ENCODE measurements at places on chromosomes 6 and 20.

DNA sequence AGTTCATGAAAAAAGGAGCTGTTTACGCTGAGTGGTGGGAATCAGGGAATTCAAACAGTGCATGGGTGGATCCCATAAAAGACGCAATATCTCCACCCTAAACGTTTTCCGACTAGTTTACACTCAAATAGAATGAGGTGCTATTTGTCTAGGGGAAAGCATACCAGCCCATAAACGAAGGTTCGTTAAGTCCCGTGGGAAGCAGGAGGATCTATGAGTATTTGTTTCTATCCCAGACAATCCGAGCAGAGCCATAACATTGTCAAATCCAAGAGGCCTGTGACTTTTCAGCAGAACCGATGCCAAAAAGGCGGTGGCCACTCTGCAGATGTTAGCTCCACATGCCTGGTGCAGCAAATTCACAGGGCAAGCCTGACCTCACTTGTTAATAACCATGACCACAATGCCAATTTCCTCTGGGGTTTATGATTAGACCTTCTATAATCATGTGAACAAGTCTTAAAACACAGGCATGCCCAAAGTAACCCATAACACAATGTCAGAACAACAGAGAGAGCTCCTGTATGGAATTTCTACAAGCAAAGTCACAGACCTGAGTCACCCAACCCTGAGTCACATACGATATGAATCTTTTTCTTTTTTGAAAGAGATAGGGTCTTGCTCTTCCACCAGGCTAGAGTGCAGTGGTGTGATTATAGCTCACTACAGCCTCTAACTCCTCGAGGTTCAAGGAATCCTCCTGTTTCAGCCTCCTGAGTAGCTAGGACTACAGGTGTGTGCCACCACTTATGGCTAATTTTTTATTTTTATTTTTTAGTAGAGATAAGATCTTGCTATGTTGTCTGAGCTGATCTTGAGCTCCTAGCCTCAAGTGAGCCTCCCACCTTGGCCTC, 123.3 kb downstream of the KIF13A start:
- no peak for DNase-seq

- no peak for DNase-seq
Measured at GRCh38 chr20:63572788-63573646, 1.0 kb downstream of the HELZ2 start.

DNA sequence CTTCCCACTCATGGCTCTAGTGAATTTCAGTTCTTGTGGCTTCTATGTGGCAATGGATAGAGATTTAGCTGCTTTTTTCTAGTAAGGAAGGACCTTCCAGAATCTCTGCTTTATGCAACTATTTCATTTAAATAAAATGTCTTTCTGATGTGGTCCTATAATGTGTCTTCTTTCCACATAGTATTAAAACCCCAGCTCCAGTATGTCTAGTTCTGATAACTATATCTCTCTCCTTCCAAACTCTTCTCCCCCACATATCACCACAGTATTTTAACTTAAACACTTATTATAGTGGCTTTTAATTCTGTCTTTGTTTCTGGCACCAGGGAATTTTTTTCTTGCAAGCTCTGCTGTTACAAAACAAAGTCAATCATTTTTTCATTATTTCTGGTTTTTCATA, 40.6 kb upstream of the SUMO4 start:
- no peak for DNase-seq

- DNase-seq: no peak
Measured at GRCh38 chr6:157090736-157091135, 232.6 kb downstream of the TMEM242 start.

DNA sequence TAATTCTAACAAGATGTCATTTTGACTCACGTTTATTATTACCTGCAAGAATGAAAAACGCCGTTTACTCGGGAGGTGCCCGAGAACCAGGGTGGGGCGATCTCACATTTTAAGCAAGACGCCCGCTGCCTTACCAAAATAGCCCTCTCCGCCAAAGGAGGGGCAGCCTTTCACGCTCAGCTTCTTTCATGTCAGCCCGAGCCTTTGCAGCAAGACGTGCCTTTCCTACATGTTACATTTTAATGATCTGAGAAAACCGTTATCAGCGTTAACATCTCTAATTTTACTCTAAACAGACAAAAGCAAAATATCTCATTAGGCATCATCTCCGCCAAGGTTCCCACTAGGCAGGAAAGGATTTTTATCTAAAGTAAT, 2.0 kb downstream of the BACH2 start:
- peak; percentile 35 for DNase-seq

- no peak for DNase-seq
Measured at GRCh38 chr6:30244560-30244959, 31.4 kb upstream of the TRIM26 start.

- DNase-seq: peak; percentile 50
Measured at GRCh38 chr6:150599199-150600009, at the start of gene PLEKHG1. Gene PLEKHG1, plus strand, starts transcription at chr6:150599885. Its CDS starts 133,797 bp downstream, at chr6:150733682.

- no peak for DNase-seq
Measured at GRCh38 chr6:15504581-15505350, 158.1 kb downstream of the DTNBP1 start.

DNA sequence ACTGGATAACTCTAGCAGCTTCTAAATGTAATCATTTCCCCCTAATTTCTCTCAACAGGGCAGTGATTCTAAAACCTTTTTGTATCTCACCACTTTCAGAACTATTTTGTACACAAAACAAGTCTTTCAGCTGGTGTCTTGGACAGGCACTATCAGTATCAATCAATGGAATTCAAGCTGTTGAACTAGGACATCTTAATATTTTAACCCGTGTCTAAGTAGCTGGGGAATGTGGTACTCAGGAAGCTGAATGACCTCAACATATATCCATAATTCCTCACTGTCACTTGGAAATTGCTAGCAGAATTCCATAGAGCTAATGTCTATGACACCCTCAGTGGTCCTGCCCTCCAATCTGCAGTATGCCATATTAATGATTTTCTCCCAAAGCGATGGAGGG, 24.5 kb downstream of the ADAT2 start:
- DNase-seq: no peak

DNA sequence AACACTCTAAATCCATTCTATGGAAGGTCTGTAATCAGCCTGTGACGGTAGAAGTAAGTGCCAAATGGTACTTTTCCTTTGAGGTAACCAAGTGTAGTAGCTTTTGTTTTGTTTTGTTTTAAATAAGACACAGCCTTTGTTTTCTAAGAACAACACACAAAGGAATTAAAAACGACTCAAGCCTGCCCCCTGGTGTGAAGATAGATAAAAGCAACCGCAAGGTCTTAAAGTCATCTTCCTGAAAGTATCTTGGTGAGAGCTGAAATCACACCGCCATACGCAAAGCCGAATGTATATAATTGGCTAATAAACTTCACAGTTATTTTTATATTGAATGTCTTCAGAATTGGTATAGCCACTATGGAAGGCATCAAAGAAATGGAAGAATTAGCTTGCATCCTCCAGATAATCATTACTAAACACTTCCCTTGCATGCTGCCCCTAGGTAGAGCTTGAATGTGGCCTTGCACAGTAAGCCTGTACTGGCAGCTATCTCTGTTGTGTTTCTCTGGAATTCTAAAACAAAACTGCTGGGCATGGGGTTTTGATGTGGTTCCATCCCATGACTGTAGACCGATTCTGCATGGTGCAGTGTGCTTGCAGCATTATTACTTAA, 95.6 kb downstream of the LAMP5 start:
- peak; percentile 3 for DNase-seq

DNA sequence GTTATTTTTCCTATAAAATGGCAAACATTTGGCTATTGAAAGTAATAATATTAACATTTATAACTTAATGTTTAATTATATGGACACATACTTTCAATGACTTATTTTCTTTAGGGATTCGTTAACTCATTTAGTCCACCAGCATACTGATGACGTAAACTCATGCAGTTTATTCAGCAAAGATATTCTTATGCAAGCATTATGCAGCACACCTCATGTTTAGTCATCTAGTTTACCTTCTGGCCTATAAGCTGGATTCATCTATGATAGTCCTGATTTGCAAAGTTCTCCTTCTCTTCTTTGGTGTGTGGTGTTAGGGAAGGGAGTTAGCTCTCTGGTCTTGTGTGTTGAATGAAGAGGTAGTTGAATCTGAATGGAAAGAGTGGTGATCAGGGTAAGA, 60.0 kb downstream of the OR2J2 start:
- no peak for DNase-seq

DNA sequence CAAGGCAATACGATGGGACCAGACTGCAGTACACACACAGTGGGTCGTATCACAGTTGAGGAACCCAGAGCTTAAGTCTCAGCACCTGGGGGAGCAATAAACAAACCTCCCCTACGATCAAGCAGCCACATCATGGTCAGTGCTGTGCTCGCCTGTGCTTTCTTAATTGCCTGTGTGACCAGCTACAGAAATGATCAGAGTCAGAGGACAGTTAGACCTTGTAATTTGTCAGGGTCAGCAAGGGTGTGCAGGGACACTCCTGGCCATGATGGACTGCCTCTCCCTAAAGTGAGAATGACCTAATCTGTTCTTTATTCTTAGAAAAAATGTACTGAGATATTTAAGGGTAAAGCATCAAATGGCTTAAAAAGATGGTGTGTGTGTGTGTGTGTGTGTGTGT, 78.4 kb downstream of the OPRM1 start:
- no peak for DNase-seq

DNA sequence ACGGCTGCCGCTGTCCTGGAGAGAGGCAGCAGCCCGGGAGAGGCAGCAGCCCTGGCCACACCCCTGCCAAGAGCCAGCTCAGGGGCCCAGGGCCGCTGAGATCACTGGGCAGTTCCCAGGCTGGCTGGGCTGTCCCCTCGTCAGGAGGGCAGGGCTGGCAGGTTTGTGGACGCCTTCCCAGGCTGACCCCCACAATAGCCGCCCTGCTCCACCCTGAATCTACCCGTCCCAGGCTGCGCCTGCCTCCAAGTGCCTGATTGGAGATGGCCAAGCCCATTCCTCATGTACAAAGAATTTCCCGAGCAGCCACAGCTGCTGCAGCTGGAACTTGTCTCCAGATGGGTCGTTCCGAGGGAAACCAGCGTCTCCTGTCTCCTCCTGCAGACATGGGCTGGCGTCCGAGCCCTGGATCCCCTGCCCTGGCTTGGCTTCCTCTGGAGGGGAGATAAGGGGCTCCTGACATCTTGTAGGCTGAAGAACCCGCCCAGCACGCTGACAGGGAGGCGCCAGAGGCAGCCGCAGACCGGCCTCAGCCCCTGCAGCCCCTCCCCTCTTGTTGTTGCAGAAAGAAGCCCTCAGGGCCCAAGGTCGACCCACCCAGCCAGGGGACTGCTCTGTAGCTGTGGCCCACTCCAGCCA, 9.4 kb upstream of the GATA5 start:
- DNase-seq: no peak

DNA sequence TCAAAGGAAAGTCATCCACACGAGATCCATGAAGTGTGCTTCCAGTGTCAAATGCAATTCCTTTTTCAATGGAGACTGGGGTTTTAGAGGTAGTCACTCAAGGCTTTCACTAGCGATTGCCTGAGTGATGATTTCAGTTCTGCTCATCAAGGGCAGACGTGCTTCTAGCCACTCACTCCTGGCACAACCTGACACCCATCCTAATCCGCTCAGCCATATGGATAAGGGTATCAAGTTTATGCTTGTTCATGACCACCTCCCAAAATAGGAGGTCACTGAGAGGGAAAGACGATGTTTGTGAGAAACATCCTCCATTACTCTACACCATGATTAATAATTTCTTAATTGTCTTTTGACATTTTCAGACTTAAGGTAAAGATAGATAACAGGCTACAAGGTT, 91.3 kb upstream of the HEY2 start:
- DNase-seq: no peak

GRCh38 chr6:160442151-160442550, 94.0 kb downstream of the SLC22A3 start:
- no peak for DNase-seq

GRCh38 chr6:54415517-54415916, 107.3 kb downstream of the TINAG start:
- no peak for DNase-seq

- DNase-seq: no peak
Measured at GRCh38 chr20:46256293-46256692, 52.0 kb downstream of the CDH22 start.

- no peak for DNase-seq
Measured at GRCh38 chr6:33777398-33778388, 11.2 kb downstream of the LEMD2 start.

DNA sequence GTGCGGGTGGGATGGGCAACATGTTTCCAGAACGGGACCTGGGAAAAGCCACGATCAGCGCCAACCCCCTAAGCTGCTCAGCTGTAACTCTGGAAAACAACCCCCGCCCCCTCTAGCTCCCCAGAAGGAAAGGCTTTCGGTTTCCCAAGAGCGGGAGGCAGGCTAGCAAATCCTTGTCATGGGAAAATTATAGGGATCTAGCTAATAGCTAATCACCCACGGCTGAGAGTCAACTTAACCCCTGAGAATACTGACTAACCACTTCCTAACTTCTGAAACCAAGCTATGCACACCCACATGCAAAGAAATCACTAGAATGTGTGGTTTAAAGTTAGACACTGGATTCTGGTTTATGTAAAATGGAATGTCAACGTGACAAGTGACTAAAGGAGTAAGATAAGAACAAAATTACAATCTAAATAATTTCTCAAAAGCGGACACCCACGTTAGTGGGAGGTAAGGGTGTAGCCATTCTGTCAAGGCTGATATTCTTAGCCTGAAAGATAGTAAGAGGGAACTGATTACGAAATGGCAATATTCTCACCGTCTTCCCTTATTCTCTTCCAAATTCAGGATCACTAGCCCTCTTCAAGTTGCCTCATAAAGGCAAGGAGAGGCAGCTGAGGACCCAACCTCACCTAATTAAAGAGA, 20.1 kb downstream of the JAG1 start:
- DNase-seq: no peak

DNA sequence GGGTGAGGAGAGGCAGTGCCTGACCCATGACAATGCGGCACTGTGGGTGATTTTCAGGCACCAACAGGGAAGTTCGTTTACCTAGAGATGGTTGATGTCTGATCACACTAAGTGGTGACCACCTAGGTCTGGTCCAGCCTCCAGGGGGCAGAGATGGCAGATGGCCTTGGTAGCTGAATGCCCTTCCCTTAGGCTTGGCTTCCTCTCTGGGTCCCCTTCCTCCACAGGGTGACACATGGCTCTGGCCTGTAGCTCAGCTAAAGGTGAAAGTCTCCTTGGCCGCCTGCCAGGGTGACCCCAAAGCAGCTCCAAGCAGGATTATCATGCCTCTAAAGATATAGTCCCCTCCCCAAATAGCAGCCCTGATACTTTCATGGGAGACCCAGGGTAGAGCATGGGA, 6.4 kb downstream of the GDAP1L1 start:
- no peak for DNase-seq

- DNase-seq: no peak
Measured at GRCh38 chr6:136784910-136785746, 7.1 kb downstream of the MAP3K5 start.

GRCh38 chr20:51460569-51461265, 81.8 kb downstream of the NFATC2 start:
- no peak for DNase-seq

GRCh38 chr20:62588458-62589149, 53.7 kb upstream of the SLCO4A1 start:
- no peak for DNase-seq

- DNase-seq: no peak
Measured at GRCh38 chr6:118696271-118696670, 44.9 kb upstream of the CEP85L start.

All from stimulated activated CD8-positive, alpha-beta memory T cell treated with anti-CD3 and anti-CD28 coated beads, Interleukin-7, amount 100 ng/mL, for 4 hours (primary cell).